NCI-H1930 (cell line): ENCODE measurements at places on chromosomes 7 and 10.

DNA sequence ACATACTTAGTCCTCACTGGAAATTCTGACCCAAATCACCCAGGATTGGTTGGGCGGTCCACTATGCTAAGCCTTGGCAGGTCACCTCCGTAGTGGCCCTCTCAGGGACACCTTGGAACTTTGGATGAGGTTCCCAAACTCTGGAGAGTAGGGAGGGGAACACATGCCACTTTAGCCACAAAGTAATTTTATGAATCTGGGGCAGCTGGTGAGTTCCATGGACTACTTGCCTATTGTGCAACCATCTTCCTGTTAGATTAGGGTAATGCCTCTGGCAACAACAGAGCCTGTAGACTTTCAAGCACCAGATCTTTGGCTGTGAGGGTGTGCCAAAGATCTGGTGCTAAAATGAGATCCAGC, 77.7 kb downstream of the ITGB8 start:
- no peak for DNase-seq

DNA sequence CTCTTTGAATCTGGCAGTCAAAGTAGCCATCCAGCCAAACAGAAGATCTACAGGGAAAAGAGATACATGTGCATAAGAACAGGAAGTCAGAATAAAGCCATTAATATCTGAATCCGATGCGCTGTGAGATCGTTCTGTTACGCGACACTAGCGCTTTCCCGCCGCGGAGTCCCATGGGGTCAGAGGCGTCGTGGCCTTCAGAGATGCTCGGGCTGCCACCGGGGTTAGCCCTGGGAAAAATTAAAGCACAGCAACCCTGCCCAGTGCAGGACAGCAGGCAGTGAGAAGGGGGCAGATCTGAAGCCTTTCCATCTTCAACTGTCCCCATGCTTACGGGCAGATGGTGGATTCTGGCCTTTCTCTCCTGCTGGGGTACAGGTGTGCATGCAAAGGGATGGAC, 225.6 kb upstream of the MGMT start:
- no peak for DNase-seq

DNA sequence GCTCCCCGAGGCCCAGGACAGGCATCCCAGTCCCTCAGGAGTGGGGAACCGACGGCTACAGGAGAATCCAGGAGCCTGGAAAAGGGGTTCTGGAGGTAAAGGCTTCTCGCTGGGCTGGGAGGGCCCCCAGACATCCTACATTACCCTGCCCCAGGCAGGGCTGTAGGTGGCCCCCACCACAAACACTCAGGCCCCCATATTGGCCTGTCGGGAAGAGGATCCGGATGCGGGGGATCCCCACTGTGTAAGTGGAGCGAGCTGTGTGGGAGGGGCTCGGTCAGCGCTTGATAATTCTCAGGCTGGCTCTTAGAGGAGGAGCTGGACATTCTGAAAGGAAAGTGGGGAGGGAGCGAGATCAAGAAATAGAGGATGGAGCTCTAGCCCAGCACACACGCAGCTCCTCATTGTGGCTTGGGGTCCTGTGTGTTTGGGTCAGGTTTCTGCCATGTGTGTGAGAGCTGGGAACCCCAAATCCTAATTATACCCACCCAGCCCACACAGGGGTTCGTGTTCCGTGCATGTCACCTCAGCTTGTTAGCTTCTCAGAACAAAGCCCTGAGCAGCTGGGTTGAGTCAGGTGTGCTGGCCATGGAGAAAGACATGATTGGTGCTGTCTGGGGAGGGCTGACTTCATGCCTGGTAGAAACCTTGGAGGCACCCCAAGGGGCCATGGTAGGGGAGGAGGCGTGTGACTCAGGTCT, 49.4 kb downstream of the ZNF467 start:
- DNase-seq = no peak

GRCh38 chr10:35661236-35661635, 19.1 kb upstream of the FZD8 start:
- no peak for DNase-seq

- no peak for DNase-seq
Measured at GRCh38 chr7:25012254-25012653, 32.3 kb upstream of the OSBPL3 start.

GRCh38 chr7:66682350-66683093, 53.8 kb downstream of the KCTD7 start:
- no peak for DNase-seq

DNA sequence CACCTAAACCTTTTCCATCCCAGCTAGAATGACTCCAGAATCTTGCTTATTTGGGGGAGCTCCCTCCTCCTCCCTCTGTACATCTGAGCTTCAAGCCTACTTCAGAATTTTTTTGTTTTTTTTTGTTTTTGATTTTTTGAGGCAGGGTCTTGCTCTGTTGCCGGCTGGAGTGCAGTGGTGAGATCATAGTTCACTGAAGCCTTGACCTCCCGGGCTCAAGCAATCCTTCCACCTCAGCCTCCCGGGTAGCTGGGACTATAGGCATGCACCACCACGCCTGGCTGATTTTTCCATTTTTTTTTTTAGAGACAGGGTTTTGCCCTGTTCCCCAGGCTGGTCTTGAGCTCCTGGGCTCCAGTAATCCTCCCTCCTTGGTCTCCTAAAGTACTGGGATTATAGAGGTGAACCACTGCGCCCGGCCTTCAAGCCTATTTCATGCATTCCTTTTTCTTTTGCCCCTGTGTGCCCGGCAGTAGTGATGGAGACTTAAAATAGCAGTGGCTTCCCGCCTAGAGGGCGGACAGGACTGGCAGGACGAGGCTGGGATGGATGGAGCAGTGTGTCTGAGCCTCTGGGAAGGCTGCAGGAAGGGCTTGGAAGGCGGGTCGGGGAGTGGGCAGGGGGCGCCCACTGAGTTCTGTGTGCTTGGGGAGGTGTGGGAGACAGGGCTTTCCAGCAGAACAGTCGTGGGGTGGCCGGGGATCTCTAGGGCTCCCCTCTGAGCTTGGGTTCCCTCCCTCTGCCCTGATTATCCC, 8.8 kb downstream of the CUX1 start:
- DNase-seq = no peak

DNA sequence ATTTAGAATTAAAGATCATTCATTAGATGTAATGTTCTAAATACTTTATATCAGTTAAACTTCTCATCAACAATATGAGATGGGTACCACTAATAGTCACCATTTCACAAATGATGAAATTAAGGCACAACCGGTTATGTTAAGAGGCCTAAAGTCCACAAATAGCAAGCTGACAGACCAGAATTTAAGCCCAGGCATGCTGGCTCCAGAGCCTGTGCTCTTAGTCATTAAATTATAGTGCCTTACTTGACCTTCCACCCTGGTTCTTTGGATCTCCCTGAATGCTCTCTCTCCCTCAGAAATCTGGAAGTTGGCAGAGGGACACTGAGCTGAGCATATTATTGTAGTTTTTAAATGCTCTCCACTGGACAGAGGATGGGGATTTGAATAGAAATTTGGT, 3.6 kb downstream of the LIPN start:
- no peak for DNase-seq

- no peak for DNase-seq
Measured at GRCh38 chr7:96310110-96310509, 11.8 kb downstream of the SLC25A13 start.

- DNase-seq = no peak
Measured at GRCh38 chr10:131085091-131085860, 226.2 kb downstream of the TCERG1L start.

GRCh38 chr7:105376908-105377533, 11.7 kb downstream of the SRPK2 start:
- no peak for DNase-seq

DNA sequence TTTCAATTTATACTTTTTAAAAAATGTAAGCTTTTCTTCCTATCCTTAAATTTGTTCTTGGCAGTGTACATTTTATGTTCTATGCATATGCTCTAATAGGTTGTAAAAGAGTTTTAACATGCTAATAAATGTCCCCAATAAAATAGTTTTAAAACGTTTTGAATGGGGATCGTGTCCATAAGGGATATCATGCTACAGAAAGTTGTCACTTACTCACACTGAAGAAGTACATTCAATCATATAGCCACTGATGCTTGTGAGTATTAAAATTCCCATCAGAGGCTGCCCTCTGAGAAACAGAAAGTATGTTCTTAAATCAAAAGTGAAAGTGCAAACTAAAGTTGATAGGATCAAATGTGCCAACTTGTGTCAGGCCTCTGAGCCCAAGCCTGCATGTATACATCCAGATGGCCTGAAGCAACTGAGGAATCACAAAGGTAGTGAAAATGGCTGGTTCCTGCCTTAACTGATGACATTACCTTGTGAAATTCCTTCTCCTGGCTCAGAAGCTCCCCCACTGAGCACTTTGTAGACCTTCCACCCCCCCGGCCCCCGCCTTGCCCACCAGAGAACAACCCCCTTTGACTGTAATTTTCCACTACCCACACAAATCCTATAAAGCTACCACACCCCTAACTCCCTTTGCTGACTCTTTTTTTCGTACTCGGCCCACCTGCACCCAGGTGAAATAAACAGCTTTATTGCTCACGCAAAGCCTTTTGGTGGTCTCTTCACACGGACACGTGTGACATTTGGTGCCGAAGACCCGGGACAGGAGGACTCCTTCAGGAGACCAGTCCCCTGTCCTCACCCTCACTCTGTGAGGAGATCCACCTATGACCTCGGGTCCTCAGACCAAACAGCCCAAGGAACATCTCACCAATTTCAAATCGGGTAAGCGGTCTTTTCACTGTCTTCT, 877 bp upstream of the NOD1 start:
- DNase-seq = no peak

DNA sequence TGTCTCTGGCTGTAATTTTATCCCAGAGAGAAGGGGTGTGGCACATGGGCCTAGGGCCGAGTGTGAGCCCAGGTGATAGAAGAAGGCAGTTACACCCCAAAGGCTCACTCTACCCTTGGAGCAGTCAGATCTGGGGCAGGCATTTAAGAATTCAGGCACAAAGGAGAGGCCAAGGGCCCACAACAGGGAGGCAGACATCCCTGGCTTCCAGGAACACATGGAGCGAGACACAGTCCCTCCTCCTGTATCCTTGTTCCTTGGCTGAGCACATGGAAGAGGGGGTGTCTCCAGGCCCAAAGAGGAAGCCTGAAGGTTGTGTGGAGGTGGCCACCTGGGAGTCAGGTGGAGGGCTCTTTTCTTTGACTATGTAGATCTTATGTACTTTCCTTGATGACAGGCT, 286.2 kb downstream of the RPS24 start:
- no peak for DNase-seq

DNA sequence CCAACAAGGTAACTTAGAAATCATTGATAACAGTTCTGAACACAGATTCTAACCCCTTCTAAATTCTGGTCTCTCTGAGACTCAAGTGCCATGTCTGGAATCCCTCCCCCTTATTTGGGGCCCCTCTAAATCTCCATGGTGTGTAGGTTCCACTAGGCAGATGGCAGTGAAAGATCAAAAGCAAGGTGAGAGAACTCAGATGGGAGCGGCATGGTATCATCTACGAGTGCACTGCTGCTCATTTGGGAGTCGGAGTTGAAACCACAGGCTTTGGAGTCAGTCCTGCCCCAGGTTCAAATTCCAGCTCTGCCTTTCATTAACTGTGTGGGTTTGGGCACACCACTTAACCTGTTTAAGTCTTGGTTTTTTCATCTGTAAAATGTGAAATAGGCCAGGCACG, 72.6 kb downstream of the MTURN start:
- DNase-seq = no peak

- DNase-seq = no peak
Measured at GRCh38 chr7:110762546-110763225, 328.2 kb upstream of the LRRN3 start.

GRCh38 chr10:119616882-119617570, 20.3 kb upstream of the TIAL1 start:
- no peak for DNase-seq

GRCh38 chr7:34136698-34137097, 231.4 kb downstream of the BMPER start:
- no peak for DNase-seq

GRCh38 chr10:91511549-91512330, 101.6 kb downstream of the HECTD2 start:
- DNase-seq = no peak

GRCh38 chr7:13028036-13028824, 340.8 kb downstream of the ARL4A start:
- DNase-seq = no peak

GRCh38 chr7:27842851-27843250, 102.9 kb downstream of the TAX1BP1 start:
- no peak for DNase-seq

- no peak for DNase-seq
Measured at GRCh38 chr7:47726047-47726726, 144.3 kb upstream of the TNS3 start.

- no peak for DNase-seq
Measured at GRCh38 chr10:17273403-17273802, 45.4 kb downstream of the VIM start.

GRCh38 chr7:143008007-143008901, 18.7 kb downstream of the OR9A2 start:
- peak; percentile 74 for DNase-seq

- DNase-seq = no peak
Measured at GRCh38 chr7:105487579-105488571, 34.2 kb downstream of the PUS7 start.

DNA sequence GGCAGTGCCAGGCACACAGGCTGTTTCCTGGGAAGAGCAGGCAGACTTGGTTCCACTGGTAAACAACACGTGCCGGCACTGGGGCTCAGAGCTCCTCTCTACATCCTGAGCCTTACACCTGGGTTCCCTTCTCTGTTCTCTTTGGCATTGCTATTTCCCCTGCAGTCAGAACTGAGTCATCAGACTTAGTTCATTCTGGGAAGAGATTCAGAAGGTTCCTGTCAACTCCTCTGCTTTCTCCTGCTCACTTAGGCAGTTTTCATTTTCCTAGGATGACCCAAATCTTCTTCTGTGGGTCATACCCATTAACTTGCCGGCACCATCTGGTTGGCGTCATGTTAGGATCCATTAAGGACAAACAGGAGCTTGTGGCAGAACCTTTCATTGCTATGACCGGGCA, 33.4 kb upstream of the LRRC18 start:
- no peak for DNase-seq

GRCh38 chr10:76429368-76430060, 998.1 kb downstream of the LRMDA start:
- DNase-seq = no peak

DNA sequence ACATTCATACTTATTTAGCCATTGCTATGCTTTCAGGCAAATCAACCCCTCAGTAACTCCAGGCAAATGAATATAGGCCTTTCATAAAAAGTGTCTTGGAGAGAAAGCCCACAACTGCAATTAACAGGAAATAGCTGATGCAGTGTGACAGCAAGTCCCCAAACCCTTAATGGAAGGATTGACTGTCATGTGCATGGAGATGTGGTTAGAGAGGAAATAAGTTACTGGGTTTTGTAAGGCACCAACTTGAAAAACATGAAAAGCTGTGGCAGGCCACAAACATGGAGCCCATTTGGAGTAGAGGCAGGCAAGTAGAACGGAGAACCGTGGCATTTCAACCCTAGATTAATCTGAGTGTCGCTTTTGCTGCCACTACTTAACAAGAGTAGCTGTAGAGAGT, 549.4 kb upstream of the C7orf33 start:
- no peak for DNase-seq

DNA sequence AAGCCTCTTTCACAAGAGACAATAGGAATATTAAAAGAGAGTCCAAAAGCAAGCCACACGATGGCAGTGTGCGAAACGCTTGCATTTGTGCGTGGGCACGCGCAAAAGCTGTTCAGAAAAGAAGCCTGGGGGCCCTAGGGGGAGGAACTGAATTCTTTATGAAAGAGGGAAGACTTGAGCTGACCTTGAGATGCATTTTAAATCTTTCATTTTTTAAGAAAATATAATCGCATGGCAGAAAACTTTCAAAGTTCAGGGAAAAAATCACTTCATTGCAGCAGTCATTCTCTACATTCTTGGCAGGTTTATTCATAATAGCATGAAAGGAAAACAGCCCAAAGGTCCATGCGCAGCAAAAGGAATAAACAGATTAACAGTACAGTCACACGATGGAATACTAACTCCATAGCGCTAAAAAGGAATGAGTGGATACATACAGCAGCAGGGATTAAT, 206.5 kb upstream of the PRKCQ start:
- no peak for DNase-seq
